ENCODE measurements at places on chromosomes 3 and 15.
A peak's percentile ranks its signal among the peaks of the same experiment; 100 is the strongest.

GRCh38 chr15:78396976-78397375 lies 41.0 kb upstream of the IREB2 start:
- DNase-seq, result no peak

DNA sequence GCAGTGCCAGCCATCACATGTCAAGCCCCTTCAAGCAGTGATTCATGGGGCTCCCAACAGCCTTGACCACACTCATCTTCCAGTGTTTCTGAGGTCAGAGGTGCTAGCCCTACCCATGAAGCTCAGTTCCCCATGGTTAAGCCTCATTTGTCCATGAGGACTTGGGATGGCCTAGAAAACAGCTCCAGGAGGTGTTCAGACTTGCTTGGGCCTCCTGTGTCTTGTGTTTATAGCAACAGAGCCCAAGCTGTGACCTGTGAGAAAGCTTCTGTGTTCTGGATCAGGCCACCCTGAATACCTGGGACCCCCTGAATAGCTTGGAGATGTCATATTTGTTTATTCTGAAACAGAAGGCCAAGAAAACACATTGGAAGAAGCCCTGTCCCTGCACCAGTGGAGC lies 36.7 kb downstream of the LARP6 start:
- DNase-seq, result no peak

DNA sequence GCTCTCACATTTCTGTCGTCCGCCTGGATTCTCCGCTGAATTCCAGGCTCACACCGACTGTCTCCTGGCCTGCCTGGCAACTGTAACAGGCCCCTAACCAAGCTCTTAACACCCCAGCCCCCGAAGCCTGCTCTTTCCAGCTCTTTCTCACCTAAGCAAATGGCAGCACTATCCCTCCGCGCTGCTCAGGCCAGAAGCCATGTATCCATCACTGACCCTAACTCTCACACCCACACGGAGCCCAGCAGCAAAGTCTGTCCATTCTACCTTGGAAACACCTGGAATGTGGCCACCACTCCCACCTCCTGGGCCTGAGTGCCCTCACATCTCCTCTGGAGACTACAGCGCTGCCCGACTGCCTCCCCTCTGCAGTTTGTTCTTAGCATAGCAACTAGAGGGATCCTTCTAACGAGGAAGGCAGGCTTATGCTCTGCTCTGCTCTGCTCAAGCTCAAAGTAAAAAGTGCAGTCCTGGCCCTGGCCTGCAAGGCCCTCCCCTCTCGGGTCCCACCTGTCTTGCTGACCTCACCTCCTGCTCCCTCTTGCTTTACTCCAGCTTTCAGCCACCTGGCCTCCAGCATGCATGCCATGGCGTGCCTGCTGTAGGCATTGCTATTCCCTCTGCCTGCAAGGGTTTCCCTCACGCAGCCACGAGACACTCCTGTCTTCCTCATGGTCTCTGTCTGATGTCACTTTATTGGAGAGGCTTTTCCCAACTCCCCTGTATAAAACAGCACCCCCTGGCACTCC lies 27.2 kb downstream of the FEM1B start:
- DNase-seq, result no peak

GRCh38 chr3:16906682-16907081 lies 21.9 kb downstream of the PLCL2 start:
- no peak for DNase-seq

GRCh38 chr3:16842272-16843270 lies 42.2 kb upstream of the PLCL2 start:
- DNase-seq, result no peak

DNA sequence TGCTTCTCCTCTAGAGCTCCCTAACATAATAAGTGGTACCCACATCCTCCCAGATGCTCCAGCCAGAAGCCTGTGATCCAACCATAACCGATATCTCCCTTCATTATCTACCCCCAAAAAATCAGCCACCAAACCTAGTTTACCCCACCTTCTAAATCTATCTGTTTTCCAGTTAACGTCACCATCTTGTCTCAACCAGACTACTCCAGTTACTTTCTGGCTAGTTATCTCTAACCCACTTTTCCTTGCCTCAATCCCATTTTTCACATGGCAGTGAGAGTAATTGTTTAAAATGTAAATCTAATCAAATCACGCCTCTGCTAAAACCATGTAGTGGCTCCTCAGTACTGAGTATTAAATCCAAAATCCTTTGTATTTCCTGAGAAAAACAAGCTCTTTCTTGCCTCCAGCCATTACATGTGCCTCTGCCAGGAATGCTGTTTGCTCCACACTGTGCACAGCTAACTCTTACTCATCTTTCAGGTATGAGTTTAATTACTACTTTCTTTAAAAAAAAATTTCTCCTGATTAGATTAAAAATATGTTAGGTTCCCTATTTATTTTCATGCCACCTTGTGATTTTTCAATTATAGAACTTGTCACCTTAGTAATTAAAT lies 15.4 kb downstream of the CCDC54 start:
- no peak for DNase-seq

GRCh38 chr15:95324656-95325055 lies 1005.8 kb upstream of the NR2F2 start:
- DNase-seq, result no peak

DNA sequence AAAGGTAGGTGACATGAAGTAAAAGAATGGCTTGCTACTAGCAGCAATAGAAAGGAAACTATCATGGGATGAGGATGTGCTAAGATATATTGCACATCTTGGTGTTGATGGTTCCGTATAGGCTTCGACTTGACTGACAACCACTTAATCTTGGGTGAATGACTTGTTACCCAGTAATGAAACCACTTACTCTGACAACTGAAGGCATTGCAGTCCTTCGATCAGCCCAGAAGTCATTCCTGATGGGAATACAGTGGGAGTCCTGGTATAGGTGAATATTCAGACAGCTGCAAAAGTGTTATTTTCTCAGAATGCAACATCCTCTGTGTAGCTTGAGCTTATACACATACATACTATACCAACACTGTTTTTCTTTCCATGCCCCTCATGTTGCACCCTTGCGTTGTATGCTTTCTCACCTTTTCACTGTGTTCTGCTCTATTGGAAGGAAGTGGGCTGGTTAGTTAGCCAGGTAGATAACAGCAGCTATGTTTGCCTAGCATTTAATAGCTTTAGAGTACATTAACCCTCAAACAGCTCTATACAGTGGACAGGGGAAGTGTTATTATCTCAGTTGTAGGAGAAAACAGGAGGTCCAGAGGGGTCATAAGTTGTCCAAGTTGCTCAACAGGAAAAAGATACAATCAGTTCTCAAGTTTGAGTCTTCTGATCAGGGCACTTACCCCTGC lies 376.5 kb downstream of the MFSD1 start:
- no peak for DNase-seq

- no peak for DNase-seq
These were observed 105.8 kb upstream of the RASGRP1 start for GRCh38 chr15:38670128-38671005.

DNA sequence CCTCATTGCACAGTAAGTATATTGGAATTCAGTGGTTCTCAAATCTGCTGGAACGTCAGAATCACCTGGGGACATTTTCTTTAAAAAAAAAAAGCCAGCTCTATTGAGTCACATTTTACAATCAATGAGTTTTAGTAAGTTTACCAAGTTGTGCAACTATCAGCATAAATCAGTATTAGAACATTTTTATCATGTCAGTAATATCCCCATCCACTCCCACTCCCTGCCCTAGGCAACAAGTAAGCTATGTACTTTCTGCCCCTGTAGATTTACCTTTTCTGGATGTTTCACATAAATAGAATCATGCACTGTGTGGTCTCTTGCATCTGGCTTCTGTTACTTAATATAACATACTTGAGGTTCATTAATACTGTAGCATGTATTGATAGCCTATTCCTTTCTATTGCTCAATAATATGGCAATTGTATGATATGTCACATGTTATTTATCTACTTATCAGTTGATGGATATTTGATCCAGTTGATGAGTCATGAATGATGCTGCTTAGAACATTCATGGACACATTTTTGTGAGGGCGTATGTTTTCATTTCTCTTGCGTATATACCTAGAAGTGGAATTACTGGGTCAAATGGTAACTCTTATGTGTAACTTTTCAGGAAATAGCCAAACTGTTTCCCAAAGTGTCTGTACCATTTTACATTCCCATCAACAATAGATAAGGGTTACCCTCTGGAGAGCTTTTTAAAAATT lies 180.5 kb downstream of the THSD4 start:
- no peak for DNase-seq

DNA sequence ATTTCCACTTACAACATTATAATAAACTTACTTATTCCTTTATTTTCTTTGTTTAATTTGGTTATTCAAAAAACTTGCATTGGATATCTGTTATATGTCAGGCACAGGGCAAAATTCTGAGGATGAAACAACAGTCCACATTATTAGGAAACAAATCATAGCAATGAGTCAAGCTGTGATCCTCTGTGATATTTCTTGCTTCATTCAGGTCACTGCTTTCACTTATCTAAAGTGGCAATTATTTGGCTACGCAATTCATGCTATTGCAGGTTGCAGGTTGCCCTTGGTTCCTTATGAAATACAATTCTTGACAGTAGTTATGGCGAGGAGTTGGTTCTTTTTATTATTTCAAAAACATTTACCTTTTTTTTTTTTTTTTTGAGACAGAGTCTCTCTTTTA lies 66.4 kb upstream of the CNTN6 start:
- DNase-seq, result no peak

- no peak for DNase-seq
These were observed 111.2 kb downstream of the GMPS start for GRCh38 chr3:155981669-155982068.

DNA sequence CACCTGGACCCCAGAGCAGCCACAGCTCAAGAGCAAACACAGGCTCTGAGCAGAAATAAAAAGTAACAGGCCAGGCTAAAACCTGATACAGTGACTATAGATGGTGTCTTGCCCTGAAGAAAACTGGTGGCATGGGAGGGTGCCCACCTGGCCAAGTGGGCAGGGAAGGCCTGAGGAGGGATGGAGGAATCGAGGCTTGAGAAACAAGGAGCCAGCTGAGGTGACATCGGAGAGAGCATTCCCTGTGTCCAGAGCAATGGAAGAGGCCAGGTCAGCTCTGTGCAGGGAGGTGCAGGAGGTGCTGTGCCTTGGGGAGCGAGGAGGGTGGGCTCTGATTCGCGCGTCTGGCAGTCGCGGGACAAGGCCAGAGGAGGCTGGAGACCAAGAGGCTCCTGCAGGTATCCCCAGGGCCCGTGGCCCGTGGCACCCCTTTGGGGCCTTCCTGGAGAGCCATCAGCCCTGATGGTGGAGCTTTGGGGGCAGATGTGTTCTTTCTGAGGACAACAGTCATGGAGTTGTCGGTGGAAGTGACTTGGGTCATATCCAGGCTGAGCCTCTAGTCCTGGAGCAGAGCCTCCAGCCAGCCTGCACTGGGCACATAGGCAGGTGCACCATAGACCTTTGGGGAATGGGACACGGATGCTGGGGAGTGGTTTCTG lies 56.1 kb downstream of the PLXNA1 start:
- no peak for DNase-seq

GRCh38 chr15:45242289-45242688 lies 9.7 kb upstream of the SLC28A2 start:
- no peak for DNase-seq

DNA sequence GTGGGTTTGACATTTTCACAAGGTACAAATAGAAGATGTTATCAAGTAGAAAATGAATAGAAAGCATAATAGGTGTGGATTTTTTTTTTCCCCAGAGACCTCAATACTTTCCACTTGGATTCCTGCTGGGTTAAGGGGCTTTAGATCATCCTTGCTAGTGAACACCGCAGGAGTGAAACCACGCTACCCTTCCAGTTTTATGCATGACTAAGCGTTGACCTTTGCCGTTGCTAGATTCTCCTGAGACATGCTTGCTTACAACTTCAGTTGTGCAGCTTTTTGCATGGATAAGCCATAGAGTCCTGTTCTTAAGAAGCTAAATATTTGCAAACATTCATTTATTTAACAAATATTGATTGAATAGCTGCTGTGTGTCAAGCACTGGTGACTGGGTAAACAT lies 299.7 kb upstream of the LMCD1 start:
- peak; percentile 8 for DNase-seq

GRCh38 chr15:82585072-82585471 lies 44.8 kb upstream of the RPS17 start:
- no peak for DNase-seq

DNA sequence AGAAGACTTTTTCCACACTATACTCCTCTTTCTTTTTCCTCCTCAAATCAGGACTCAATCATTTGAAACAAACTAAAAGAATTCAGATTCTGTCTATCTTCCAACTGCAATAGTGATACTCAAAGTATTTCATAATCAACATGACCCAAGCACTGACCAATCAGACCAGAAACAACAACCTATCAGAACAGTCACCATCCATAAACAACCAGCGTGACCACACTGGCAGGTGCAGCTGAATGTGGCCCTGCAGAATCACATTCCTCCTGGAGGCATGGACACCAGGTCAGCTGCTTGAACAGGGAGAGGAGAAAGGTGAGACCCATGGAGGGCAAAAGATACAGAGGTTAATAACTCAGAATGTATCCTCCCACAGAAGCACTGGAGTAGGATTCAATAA lies 13.3 kb downstream of the HRG start:
- no peak for DNase-seq

- no peak for DNase-seq
These were observed 22.0 kb downstream of the SST start for GRCh38 chr3:187648177-187648576.

DNA sequence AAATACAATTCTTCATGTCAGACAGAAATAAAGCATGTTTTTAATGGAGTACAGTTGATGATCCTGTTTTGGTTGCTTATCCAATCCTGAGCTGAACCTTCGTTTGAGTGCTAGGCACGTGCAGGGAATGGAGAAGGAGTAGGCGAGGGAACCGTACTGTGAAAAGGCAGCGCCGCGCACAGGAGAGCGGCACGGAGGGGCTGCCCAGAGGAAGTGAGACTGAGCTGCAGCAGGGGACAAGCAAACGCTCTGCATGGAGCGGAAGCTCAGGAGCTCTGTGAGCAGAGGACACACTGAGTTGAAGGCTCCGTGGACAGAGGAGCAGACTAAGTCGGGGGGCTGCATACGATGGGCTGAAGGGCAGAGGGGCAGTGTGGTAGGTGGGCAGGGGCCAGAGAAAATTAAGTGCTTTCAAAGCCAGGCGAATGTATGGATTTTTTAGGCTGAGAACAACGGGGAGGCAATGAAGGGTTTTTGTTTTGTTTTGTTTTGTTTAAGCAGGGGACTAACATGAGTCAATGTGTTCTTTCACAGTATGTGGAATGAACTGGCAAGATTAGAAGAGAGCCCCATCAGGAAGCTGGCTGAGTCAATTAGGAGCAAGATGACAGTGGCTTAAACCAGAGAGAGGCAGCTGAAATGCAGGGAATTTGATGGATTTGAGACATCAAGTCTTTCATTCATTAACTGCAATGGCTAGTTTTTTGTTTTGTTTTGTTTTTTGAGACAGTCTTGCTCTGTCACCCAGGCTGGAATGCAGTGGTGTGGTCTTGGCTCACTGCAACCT lies 23.8 kb upstream of the TM2D3 start:
- DNase-seq, result no peak
